ENCODE measurements at places on chromosomes 16 and 17.
A peak's percentile ranks its signal among the peaks of the same experiment; 100 is the strongest.

DNA sequence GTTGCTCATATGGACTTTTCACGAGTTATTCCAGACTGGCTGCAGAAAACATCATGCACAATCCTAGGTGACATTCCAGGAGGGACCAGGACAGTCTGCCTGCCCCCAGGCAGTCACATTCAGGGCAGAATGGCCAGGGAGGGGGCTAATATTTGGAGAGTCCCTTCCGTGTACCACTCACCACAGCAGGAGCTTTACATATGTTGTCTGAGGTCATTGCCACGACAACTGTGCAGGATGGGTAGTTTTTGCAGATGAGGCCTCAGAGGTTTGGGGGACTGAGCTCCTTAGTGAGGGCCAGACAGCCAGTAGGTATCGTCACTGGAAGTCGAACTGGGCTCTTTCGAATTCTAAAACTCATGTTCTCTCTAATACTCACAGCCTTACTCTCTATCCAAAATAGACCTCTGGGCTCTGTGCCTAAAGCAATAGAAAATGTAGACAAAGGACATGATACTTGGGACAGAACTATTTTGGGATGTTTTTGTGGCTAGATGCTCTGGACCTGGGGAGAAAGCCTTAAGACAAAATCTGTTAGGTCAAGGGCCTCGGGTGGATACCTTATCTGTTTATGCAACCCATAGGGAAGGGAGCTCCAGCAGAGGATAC lies 338.5 kb downstream of the MAF start:
- no peak for DNase-seq

GRCh38 chr17:76369379-76369778 lies 15.0 kb upstream of the SPHK1 start:
- no peak for DNase-seq

DNA sequence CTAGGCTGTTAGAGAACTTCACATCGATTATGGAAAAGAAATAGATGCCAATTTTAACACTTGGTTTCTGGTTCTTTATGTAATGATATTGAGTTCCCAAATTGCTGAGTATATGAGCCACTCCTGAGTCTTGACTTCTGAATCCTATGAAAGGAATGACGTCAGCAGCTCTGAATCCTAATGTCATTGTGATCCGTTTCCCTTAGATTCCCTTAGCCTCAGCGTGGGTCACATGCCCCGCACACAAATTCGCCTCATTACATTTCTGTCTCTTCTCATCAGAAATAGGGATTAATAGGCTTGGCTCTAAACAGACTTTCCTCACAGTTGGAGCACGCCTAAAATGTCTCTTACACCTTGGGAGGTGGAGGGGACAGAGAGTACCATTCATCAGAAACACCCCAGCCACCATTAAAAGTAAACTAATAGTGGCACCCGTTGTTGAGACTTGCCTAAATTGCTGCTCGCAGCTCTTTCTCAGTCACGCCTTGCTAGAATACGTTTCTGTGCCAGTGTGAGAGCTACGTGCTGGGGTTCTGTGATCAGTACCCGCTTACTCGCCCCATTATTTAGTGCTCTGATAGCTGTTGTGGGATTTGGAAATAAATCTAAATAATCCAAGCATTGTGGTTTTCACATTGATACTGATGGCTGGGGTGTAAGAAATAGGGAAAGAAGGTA lies 7.1 kb downstream of the MRM3 start:
- no peak for DNase-seq

GRCh38 chr16:81522108-81522701 lies 77.6 kb downstream of the CMIP start:
- DNase-seq = no peak

GRCh38 chr16:87558682-87559081 lies 43.6 kb upstream of the JPH3 start:
- DNase-seq = no peak

DNA sequence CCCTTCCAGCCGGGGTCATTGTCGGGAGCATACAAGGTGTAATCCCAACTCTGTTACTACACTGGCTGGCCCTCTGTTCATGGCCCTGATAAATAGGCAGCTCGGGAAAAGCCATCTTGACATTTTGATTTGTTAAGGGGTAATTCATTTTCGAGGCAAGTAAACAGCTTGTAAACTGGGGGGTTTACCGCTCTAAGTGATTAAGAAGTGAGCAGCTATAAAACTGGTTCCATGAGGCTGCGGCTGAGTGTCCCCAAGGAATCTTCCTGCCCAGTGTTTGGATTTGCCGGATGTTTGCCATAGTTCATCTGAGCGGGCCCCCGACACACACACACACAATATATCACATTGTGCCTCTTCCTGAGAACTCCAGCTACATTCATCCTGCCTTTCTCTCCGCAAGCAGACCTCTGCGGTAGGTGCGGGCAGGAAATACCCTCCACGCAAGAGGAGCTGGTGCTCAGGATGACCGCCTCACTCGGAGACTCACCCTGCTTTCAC lies 92.2 kb downstream of the SOCS1 start:
- no peak for DNase-seq

DNA sequence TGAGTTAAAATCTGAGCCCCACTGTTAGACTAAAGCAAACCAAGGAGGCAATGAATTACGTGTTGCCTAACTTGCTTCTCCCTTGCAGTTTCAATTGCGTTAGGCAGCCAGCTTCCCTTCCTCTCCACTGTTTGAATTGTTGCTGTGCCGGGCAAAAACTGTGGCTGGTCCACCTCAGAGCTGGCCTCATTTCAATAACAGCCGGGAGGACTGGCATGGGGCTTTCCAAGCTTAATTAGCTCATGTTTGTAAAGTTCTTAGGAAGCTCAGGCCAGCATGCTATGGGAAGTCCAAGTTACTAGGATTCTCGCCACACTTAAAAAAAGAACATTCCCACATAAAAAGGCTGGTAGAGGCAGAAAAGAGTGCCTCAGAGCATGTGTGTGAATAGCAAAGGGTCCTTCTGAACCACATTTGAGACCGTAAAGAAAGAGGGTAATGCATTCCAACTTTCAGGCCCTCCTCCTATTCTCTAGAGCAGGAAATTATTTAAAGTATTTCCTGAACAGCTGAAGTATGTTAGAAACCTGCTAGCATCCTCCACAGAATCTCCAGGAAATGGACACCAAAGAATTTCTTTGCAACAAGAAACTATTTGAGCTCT lies 79.0 kb upstream of the SMURF2 start:
- peak; percentile 34 for DNase-seq

- no peak for DNase-seq
Observed at GRCh38 chr17:21183468-21183867, 30.5 kb downstream of the TMEM11 start.

DNA sequence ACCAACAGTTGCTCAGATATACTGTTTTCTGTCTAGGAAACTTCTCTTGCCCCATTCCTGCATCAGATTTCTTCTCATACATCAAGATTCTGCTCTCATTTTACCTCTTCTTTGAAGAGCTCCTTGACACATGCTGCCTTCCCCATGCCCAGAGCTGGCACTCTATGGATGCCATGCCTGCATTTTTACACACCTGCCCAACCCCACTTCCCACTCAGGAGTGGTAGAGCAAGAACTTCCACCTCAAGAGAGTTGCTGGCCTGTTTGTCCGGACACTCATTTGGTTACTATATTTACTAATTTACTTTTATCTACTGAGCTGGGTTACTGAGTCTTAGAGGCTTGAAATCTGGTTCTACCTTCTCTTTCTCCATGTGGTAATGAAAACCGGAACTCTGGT lies 98.3 kb upstream of the HLF start:
- no peak for DNase-seq

DNA sequence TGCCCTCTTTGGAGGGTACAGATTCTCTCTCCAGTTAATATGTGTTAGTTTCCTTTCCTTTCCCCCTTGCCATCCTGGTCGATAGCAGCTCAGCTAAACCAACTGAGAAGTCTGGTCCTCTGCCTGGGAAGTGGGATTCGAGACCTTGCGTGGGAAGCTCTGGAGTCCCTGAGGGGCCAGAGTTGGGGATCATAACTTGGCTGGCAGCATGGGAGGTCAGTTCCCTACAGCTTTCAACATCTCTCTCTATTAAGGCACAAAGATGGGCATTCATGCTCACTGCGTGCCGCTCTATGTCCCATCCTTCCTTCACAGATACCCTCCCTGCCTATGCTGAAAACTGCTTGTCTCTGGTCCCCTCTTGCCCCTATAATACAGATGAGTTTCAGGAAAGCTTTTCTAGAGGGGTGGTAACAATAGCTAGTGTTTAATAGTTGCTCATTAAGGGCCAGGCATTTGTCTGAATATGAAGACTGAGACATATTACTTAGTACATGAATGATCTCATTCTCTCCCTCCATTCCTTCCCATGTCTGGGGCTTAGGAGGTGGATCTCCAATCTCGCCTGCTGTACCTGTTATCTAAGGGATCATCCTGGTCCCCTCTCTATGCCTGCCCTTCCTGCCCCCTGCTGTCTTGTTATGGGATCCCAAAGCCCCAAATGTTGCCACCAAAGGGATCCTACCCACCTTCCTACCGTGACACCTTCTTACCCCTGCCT lies 10.8 kb downstream of the THRA start:
- DNase-seq = no peak

DNA sequence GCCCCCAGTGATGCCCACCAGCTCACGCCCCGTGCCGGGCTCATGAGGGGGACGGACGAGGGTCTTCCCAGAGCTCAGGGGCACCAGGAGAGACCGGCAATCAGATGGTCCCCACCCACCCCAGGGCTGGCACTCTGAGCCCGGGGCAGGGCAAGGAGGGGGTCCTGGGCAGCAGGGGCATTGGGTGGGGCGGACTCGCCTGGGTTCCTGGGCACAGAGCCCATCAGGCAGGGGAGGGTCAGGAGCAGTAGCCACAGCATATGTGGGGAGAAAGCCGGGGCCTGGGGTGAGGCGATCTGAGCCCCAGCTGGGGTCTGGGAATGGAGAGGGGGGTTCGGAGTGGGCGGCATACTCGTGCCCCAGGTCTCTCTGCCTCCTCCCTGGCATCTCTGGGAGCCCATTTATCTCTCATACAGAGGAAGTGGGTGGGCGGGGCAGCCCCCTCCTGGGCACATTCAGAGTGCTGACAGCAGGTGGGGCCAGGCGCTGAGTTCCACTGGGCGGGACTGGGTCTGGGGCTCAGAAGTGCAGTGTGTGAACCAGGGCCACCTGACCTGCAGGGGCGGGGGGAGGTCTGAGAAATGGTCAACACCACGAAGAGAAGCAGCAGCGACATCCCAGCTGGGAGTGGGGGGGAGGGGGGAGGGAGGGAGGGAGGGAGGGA lies 20.5 kb upstream of the UBE2I start:
- DNase-seq = no peak

GRCh38 chr17:69639096-69639495 lies 224.6 kb downstream of the MAP2K6 start:
- no peak for DNase-seq

- no peak for DNase-seq
Observed at GRCh38 chr16:72821185-72821950, 226.6 kb downstream of the ZFHX3 start.

- no peak for DNase-seq
Observed at GRCh38 chr16:89442588-89442987, 47.8 kb downstream of the ANKRD11 start.

- DNase-seq = no peak
Observed at GRCh38 chr17:80063830-80064585, 27.6 kb downstream of the CCDC40 start.

DNA sequence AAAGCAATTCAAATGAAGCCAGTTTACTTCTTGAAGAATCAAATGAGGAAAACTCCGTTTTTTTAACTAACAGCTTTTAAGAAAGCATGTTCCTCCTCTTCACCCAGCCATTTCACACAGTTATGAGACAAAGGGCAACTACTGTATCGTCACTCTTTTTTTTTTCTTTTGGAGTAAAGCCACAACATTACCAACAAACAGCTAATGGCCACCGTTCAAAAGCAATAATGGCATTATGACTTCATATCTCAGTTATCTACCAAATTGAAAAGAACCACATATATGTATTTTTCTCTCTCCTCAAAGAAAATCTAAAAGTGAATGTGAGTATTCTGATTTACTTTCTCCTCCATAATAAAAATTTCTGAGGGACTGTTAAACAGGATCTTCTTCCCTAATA lies 14.5 kb downstream of the GRB2 start:
- no peak for DNase-seq

DNA sequence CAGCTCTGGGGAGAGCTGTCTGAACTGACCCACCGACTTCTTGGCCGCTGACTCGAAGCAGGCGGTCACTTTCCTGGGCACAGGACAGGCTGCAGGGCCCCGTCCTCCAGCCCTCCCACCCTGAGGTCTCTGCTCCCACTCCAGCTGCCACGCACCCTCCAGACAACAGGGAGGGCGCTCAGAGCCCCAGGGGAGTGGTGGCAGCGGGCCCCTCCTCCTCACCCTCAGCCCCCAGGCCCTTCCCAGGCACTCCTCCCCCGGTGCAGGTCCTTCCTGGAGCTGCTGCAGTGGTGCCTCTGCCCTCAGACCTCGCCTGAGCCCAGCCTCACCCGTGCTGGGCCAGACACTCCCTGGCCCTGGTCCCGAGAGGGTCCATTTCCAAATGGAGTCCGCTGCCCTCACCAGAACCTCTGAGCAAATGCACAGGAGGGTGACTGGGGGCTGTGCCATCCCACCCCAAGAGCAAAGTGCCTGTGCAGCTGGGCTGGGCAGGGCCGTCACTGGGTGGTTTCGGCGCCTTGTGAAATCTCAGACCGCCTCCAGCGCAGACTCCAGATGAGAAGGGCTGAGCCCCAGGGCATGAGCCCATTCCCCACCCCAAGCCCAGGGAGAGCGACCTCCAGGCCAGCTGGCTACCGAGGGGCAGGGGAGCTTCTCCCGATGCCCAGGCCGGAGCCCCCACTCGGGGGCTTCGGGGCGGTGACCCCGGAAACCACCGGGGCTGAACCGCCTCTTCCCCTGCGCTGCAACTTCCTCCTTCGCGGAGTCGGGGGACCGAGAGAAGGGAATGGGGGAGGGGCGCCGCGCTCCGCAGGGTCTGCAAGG lies 717 bp downstream of the CYBA start:
- no peak for DNase-seq

GRCh38 chr16:67884684-67885083 lies at the start of gene NRN1L:
Gene NRN1L, plus strand, starts transcription at chr16:67884885. Its CDS starts 19 bp downstream, at chr16:67884904.
- DNase-seq = peak; percentile 74

DNA sequence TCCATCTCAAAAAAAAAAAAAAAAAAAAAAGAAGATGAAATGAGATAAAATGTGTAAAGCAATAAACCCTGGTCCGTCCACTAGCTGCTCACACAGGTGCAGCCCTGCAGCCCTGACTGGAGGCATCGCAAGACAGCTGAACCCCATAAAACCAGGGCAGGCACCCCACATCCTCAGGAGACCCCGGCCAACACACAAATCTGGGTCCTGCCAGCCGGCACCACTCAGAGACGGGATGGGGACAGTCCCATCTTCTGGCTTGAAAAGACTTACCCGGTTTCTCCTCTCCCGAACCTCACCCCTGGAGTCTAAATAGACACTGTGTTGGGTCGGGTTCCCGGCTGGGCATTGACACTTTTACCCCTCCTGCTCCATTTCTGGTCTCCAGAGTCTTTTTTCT lies 52.7 kb upstream of the TNRC6C start:
- DNase-seq = no peak

DNA sequence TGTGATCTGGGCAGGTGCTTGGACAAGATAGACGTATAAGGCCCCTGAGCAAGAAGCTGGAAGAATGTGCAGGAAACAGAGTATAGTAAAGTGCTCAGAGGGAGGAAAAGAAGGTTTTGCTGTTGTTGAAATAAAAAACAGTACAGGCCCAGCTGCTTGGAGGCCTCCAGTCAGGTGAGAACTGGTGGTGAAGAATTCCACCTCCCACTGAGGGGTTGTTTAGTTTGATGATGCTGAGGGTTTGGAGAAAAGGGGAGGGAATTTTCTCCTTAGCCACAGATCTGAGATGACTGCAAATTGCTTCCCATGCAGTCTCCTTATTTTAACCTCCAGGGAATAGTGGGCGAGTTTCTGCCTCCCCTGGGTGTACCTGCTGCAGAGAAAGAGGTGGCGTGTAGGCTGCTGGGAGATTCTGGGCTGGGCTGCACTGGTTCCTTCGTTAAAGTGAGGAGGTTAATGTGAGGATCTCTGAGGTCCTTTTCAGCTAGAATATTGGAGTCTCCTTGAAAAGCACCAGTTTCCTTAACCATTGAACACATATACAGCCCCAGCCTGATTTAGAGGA lies 25.8 kb downstream of the SMPD3 start:
- DNase-seq = no peak

Data from substantia nigra (tissue), 51 donors.